ENCODE measurements at places on chromosomes 6 and 20.

- DNase-seq = no peak
These were observed 20.7 kb downstream of the SERPINB6 start for GRCh38 chr6:2950713-2951112.

DNA sequence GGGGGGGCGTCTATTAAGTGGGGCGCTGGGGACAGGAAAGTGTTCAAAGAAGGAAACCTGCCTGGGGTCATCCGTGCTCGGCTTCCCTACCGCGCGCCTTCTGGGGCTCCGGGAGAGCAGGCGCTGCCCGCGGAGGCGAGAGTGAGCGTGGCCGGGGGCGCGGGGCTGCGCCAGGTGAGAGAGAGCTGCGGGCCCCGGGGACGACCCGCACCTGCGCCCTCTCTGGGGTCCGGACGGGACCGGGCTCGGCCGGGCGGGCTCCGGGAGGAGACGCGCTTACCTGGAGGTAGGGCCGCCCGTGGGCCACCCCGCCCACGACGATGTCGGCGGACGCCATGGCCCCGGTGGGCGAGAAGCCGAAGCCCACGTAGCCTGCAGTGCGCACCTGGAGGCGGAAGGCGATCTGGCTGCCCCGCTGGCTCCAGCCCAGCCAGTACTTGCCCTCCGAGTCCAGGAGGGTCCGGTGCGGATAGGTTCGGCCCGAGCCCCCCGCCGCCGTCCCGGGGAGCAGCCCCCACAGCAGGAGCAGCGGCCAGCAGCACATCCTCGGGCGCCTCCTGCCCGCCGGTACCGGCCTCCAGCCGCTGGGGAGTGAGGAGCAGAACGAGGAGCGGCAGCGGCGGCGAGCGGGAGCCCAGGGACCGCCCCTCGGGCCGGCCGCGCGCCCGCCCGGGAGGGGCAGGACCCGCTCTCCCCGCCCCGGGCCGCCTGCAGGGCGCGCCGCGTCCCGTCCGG, at the start of gene MOXD1:
MOXD1 (minus strand) TSS at position 593 of the 735 bp plus-strand sequence; CDS start at position 544, 49 bp downstream.
- DNase-seq = no peak

- no peak for DNase-seq
These were observed 304.9 kb downstream of the CD109 start for GRCh38 chr6:74000666-74001490.

- no peak for DNase-seq
These were observed 68.0 kb downstream of the BTBD9 start for GRCh38 chr6:38571721-38572120.

DNA sequence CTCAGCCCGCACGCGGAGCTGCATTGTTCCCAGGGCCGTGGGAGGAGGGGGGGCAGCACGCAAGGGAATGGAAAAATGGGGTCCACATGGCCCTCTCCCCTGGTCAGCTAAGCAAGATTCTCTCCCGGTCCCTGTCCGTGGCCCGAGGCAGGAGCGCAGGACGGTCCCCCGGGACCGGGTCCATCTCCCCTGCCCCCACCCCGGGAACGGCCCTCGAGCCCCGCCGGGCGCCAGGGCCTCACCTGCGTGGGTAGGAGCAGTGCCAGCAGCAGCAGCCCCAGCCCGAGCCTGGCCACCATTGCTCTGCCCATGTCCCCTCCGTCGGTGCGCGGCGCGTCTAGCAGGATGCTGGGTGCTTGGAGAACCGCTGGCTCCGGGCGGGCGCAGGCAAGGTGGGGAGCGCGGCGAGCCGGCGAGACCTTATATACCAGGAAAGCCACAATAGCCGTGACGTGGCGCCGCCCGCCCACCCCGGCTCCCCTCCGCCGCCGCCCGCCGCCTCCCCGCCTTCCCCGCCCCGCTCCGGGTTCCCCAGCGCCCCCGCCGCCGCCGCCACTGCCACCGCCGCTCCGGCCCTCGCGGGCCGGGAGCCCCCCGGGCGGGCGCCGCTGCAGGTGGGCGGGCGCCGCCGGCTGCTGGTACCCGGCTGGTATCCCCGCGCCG, at the start of gene CD24:
CD24 (minus strand) TSS at position 394 of the 663 bp plus-strand sequence; CDS start at position 311, 83 bp downstream.
- DNase-seq = no peak

- no peak for DNase-seq
These were observed 61.7 kb upstream of the ARHGAP18 start for GRCh38 chr6:129771678-129772077.

- no peak for DNase-seq
These were observed 32.8 kb downstream of the TNXB start for GRCh38 chr6:32076321-32076809.

DNA sequence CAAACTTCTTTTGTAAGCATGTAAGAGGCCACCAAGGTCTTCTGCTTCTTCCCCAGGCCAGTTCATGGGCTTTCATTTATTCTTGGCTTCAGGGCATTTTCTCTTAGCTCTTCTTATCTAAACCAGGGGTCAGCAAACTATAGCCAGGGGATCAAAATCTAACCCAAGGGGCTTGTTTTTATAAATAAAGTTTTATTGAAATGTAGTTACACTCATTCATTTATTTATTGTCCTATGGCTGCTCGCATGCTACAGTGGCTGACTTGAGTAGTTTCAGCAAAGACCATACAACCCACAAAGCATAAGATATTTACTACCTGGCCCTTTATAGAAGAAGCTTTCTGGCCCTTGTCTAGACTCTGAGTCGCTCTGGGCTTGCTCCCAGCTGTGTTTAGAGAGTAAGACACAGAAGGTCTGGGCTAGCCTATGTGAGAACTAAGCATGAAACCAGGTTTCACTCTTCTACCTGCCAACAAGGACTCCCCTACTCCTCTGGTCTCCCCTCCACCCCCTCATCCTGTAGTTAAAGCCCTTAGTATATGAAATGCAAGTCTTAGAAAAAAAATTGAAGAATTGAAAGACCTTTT, 43.2 kb downstream of the KHDC1L start:
- no peak for DNase-seq

DNA sequence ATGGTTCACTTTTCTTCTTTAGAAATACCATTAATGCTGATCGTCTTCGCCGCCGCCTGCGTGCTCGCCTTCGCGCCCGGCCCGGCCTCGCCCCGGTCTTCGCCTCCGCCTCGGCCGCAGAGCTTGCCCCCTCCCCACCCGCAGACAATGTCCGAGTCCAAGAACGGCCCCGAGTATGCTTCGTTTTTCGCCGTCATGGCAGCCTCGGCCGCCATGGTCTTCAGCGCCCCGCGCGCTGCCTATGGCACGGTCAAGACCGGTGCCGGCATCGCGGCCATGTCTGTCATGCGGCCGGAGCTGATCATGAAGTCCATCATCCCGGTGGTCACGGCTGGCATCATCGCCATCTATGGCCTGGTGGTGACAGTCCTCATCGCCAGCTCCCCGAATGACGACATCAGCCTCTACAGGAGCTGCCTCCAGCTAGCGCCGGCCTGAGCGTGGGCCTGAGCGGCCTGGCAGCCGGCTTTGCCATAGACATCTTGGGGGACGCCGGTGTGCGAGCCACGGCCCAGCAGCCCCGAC, 4.8 kb upstream of the PRPH2 start:
- no peak for DNase-seq

Measured in GDM1 (cell line).